ENCODE measurements at places on chromosomes 6 and 20.

GRCh38 chr6:52946306-52946705 is 36.8 kb upstream of the GSTA3 start:
- no peak for DNase-seq

DNA sequence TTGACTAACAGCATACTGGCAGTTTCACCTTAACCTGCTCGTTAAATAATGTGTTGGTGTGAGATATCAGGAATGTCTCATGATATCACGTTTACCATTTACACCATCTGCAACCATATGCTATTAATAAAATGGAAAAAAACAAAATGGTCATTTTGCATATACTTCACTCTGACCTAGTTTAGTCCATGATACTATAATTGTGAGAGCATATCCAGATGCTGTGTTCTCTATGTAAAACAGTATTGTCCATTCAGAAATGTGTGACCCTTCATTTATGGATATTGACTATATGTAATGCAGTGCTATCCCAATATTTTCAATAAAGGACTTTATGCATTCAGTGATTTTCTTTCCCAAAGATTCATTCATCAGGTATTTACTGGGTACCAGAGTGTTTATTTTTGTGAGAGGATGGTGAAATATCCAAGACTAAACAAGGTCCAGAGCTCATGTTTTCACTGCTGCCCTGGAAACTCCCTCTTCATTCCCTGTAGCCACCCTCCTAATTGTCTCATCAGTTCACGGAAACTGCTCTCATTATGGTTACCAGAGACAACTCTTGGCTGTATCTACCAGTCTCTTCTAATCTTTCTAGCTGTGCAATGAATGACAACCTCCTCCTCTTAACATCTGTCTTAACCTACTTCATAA is 25.7 kb upstream of the HINT3 start:
- no peak for DNase-seq

DNA sequence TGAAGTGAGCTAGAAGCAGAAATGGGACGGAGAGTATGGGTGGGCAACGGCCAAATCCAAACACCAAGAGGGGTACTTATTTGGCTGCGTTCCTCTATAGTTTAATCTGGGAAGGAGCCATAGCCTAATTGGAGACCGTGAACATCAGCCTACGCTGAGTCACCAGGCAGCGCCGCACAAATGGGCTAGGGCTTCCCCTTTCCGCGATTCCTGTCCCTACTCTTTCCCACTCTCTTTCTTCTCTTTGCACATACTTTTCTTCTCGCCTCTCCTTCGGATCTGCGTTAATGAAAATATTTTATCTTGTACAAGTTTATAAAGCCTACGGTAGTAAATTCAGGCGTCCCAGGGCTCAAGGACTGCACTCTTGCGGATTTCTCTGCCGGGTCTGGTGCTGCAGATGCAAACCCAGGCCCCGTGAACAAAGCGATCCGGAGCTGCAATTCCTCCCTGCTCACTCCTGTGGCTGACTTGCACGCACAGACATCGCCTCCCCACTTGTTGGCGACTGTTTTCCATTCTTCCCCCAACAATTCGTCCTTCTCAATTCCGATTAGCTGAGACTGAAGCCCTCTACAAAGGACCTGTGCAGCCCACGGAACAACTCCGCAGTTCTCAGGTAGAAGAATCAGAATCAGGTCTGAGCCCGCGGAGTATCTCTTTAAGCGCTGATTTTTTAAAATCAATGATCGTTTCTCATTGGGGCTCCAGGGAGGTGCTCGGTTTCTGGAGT is 4.2 kb upstream of the TBX18 start:
- DNase-seq = no peak

GRCh38 chr20:35582131-35582530 is 33.5 kb upstream of the SPAG4 start:
- DNase-seq = no peak

DNA sequence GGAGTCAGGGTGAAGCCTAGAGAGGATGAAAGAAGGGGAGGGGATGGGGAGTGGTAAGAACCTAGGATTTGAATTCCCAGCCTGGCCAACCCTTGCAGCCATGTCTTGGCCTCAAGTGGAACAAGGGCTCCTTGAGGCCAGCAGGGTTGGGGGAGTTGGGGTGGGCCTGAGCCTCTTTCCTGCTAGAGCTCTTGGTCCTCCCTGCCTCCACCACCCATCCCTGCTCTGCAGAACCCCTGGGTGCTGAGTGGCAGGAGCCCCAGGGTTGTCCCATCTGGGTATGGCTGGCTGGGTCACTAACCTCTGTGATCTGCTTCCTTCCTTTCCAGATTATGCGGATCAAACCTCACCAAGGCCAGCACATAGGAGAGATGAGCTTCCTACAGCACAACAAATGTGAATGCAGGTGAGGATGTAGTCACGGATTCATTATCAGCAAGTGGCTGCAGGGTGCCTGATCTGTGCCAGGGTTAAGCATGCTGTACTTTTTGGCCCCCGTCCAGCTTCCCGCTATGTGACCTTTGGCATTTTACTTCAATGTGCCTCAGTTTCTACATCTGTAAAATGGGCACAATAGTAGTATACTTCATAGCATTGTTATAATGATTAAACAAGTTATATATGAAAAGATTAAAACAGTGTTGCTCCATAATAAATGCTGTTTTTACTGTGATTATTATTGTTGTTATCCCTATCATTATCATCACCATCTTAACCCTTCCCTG is 8.3 kb downstream of the VEGFA start:
- no peak for DNase-seq

DNA sequence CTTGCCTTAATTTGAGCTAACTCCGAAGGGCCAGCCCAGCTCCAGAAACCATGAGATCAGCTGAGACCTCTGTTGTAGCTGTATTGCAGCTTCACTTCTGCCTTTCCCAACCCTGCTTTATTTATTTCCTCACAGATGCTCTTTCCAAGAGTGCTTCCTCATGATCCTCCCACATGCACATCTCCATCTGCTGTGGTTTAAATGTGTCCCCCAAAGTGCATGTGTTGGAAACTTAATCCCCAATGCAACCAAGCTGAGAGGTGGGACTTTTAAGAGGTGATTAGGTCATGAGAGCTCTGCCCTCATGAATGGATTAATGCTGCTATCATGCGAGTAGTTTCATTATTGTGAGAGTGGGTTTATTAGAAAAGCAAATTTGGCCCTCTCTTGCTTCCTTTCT is 164.4 kb upstream of the TAB2 start:
- no peak for DNase-seq

- DNase-seq = no peak
Measured at GRCh38 chr6:71336901-71337300, 48.3 kb downstream of the OGFRL1 start.

GRCh38 chr20:61514396-61514795 is 262.3 kb downstream of the CDH4 start:
- no peak for DNase-seq

- DNase-seq = no peak
Measured at GRCh38 chr6:128676456-128676855, 156.1 kb upstream of the PTPRK start.

DNA sequence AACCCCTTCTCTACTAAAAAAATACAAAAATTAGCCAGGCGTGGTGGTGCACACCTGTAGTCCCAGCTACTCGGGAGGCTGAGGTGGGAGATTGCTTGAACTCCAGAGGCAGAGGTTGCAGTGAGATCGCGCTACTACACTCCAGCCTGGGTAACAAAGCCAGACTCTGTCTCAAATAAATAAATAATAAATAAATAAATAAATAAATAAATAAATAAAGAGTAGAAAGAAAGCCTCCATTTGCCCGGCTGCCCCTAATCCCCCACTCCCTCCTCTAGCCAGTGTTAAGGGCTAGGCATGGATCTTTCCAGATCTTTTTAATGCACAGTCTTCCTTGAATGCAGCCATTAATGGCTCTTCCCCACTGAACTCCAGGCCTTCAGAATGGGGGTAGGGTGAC is 3.2 kb downstream of the PNPLA1 start:
- DNase-seq = no peak

DNA sequence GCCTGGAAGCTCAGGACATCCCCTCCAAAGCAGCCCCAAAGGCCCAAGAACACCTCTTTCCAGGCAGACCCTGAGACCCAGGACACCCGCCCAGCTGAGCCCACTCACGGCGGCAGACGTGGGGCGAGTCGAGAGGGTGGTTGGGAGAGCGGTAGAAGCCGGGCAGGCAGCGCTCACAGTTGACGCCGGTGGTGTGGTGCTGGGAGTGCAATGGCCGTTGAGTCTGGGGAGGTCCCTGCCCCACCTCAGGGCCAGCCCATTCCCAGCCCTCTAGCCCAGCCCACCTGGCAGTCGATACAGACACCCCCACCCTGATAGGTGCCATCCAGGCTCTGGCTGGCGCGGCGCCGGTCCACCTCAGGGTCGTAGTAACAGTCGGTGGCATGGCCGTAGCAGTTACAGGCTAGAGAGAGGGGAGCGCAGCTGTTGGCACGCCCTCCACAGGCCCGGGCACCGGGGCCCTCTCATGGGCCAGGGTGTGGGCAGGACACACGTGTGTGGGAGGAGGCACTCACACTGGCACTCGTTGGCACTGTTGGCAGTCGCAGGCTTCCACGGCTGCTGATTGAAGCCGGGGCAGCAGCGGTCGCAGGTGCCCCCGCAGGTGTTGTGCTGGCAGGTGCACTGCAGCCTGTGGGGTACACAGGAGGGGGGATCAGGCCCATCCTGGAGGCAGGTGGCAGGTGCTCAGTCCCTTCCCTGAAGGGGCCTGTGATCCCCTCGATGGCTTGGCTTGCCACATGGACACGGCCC is 20.5 kb downstream of the LAMA5 start:
- no peak for DNase-seq

- DNase-seq = no peak
Measured at GRCh38 chr20:11261533-11262000, 587.8 kb upstream of the JAG1 start.

GRCh38 chr20:61448386-61448785 is 196.3 kb downstream of the CDH4 start:
- DNase-seq = no peak

GRCh38 chr20:56155625-56156024 is 92.9 kb upstream of the MC3R start:
- no peak for DNase-seq

DNA sequence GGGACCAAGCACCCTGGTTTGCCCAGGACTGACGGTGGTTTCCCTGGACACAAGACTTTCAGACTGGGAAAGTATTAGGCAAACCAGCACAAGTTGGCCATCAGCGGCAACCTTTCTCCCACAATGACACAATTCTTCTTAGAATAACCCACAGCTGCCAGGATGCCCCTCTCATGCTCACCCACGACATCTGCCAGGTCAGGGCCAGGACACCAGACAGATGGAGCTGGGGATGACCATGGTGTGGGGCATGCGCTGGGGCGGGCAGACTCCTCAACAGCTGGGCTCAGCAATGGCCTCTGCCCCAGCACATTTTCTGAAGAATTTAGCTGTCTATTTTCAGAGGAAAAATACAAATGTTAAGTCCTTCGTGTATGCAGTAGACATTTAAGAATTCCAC is 226.4 kb downstream of the FNDC1 start:
- no peak for DNase-seq

DNA sequence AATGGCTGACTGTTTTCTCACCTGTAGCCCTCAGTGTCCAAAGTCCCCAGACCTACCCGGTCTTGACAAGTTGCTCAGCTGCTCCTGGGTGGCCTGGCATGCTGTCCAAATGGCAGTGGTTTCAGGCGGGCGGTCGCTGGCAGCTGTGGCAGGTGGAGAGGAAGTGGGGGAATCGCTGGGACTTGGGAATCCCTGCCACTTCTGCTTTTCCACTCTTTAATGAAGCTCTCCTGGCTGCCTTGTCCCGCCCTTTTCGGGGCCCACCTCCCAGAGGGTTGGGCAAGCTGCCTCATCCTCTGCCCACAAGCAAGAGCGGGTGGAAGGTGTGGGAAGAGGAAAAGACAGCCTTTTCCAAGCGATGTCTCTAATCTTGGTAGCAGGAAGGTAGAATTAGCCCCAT is at the start of gene OCSTAMP:
Gene OCSTAMP (minus strand): TSS at position 194 of the 400 bp plus-strand sequence. CDS start 94 bp downstream, at position 100.
- DNase-seq = no peak

DNA sequence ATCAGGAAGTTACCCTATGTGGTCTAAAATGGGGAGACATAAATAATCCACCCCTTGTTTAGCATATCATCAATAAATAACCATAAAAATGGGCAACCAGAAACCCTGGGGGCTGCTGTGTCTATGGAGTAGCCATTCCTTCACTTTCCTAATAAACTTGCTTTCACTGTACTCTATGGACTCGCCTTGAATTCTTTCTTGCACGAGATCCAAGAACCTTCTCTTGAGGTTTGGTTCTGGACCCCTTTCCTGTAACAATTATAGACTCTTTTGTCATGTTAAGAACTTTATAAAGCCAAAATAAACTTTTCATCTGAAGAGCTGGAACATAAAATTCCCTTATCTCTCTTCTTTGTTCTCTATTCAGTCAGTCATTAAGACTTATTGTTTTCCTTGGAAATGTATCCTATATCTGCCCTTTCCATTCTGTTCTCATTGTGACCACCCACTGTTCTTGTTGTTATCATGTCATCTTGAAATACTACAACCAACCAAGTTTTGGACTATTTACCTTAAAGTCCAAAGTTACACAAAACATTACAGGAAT is 29.3 kb upstream of the ZBTB24 start:
- DNase-seq = no peak

- DNase-seq = no peak
Measured at GRCh38 chr6:2578767-2579166, 172.0 kb downstream of the MYLK4 start.

GRCh38 chr6:67458265-67458664 is 1176.8 kb upstream of the ADGRB3 start:
- no peak for DNase-seq

GRCh38 chr6:152863618-152864326 is 113.2 kb downstream of the VIP start:
- DNase-seq = peak; percentile 62

GRCh38 chr6:105431226-105431625 is 28.3 kb upstream of the PREP start:
- DNase-seq = no peak

DNA sequence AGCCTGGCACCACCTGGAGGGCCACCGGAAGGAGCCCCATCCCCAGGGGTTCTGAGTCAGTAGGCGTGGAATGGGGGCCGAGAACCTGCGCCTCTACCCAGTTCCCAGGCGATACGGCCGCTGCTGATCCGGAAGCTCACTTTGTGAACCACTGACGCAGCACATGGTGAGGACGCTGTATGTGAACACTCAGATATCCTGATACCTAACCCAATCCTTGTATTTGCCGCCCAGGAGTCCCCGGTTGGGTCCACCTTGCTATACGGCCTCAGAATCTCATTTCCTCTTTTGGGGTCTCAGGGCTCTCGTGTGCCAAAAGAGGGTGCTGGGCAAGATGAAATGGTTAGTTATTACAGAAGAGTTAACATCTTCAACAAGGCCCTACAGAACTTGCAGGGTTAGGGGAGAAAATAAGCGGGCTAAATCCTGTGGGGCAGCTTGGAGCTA is 604 bp upstream of the RAB5IF start:
- DNase-seq = peak; percentile 76

DNA sequence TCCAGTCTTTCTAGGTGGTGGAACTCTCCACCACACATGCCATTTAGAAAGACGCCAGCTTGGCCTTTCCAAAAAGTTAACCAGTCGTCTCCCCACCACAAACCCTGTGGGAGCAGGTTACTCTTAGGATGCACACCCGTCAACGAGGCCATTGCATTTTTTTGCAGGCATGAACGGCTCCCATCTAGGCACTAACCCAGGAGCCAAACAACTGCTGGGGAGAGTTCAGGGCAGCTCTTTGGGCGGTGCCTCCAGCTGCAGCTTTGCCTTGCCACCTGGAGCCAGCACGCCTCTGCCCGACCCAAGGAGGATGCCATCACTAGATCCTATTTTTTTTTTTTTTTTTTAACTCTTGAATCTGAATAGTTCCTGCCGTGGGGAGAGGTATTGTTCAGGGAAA is 39.9 kb downstream of the TBC1D7 start:
- DNase-seq = no peak

- DNase-seq = no peak
Measured at GRCh38 chr6:44062105-44062770, 65.0 kb downstream of the MRPL14 start.
